Stimulated activated CD4-positive, alpha-beta T cell treated with anti-CD3 and anti-CD28 coated beads, Interleukin-1b, Interleukin-23, amount 100 ng/mL, for 4 hours (primary cell): ENCODE measurements at places on chromosomes 5 and 9.

DNA sequence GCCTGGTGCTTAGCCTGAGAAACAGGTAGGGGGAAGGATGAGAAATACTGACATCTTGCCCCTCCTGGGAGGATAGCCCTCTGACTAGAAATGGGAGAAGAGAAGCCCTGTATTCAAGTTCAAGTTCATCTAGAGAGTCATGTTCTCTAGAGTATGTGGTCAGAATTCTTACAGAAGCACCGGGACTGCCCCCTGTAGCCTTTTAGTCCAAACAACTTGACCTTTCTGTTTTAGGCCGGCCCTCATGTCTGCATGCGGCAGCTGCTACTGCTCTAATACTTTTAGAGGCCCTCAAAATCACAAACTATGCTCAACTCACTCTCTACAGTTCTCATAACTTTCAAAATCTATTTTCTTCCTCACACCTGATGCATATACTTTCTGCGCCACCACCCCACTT lies 47.7 kb downstream of the PHAX start:
- DNase-seq, result no peak

GRCh38 chr9:91858213-91859030 lies 91.6 kb downstream of the ROR2 start:
- no peak for DNase-seq

- no peak for DNase-seq
These were observed 16.7 kb upstream of the AKNA start for GRCh38 chr9:114404531-114404930.

- DNase-seq, result no peak
These were observed 143.1 kb downstream of the SH3GL2 start for GRCh38 chr9:17721954-17722353.

GRCh38 chr5:108420158-108420557 lies 38.3 kb upstream of the FBXL17 start:
- DNase-seq, result no peak

GRCh38 chr9:130467316-130467715 lies 22.6 kb downstream of the ASS1 start:
- no peak for DNase-seq

- DNase-seq, result no peak
These were observed 250.2 kb downstream of the PDZD2 start for GRCh38 chr5:31889001-31889561.

- no peak for DNase-seq
These were observed 192.7 kb downstream of the GOLPH3 start for GRCh38 chr5:31981361-31981945.

- no peak for DNase-seq
These were observed 266.6 kb downstream of the PIK3R1 start for GRCh38 chr5:68482199-68482598.

DNA sequence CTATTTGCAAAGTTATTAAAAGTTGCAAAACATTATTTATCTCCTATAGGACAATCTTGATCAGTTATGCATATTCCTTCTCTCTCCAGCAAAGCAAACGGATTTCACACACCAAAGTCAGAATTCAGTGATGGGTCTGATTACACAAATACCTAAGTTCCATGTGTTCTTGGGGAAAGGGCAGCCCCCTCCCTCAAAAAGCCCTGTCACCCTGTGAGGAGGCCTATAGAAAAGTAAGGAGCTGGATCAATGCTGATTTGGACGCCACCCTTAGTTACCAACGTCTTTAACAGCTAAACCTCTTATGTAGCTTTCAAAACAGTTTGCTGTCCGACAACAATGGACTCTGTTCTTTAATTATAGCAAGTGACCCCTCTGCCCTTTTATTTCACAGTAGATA lies 6.4 kb downstream of the ZNF608 start:
- DNase-seq, result no peak

DNA sequence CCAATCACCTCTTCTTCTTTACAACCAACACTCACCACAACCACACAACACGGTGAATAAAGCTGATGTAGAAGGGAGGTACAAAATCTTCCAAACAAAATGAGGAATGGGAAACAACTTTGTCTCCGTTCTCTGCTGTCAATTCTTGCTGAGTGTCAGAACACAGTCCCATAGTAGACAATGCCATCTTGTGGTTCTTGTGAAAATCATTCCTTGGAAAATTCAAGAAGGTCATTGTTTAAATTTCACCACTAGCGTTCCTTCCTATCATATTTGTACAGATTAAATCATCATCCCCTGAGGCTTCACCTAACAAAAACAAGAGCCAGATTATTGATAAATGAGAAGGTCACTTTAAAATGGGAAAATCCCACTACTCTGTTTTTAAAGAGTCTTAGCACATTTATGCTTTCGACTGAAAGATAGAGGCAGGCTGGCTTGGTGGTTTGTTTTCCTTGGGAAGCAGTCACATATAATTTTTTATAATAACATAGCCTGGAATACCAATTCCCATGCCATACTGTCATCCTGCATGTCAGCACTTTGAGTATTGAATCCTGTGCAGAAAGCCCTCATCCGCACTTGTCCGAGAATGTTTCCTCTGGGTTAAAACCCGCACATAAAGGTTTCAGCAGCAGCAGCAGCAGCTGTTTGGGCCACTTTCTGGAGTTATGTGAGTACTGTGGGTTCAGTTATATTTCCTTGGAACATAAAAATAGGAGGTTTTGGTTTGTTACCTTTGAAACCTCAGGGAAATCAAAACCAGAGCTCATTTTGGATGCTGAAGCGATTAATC lies 395.0 kb upstream of the SMARCA2 start:
- DNase-seq, result no peak

- DNase-seq, result no peak
These were observed 33.9 kb downstream of the SLC24A2 start for GRCh38 chr9:19754921-19755320.

GRCh38 chr5:77390795-77391194 lies 101.3 kb downstream of the WDR41 start:
- no peak for DNase-seq

- DNase-seq, result no peak
These were observed 46.2 kb downstream of the TSPAN17 start for GRCh38 chr5:176693477-176693851.

GRCh38 chr5:2282034-2282690 lies 399.4 kb upstream of the IRX4 start:
- no peak for DNase-seq

- DNase-seq, result no peak
These were observed 18.1 kb downstream of the OCLN start for GRCh38 chr5:69510694-69511093.

- DNase-seq, result no peak
These were observed 39.0 kb downstream of the GDA start for GRCh38 chr9:72188232-72188631.

- no peak for DNase-seq
These were observed 39.3 kb upstream of the CHD1 start for GRCh38 chr5:98968056-98968564.

- no peak for DNase-seq
These were observed 3.7 kb downstream of the RECK start for GRCh38 chr9:36040271-36040925.

DNA sequence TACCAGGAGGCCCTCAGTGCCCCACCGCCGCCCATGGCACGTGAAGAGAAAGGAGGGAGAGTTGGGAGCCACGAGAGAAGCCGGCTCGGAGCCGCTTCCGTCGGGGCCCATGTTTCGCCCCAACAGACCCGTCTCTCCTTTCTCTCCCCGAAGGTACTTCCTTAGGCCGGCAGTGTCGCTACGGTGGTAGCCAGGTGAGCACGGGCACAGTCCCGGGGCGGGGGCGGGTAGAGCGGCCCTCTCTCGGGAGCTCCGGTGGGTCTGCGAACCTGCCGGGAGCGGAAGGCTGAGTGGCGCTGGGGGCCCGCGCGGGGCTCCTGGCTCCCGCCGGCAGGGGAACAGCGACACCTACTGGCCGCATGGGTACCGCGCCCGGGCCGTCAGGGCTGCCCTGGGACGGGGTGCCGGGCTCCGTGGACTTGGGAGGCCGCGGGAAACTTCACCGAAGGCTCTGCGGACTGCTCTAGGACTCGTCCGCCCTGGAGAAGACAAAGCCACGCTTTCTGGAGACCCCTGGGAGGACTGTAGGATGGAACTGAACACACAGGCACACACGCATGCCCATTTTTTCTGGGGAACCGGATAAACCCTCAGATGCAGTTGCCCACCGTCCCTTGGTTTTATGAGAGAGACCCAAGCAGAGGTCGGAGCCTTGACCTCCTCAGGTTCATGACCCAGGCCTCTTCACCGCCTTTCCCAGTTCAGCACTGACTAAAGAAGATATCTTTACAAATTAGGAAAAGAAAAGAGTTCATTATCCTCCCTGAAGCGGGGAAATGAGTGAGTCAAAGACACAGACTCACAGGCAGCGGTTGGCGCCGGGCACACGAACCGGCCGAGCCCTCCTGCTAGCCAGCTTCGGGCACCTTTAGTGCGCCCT lies 202.5 kb downstream of the MEF2C start:
- peak; percentile 74 for DNase-seq

GRCh38 chr9:22079873-22080341 lies 70.8 kb upstream of the CDKN2B start:
- peak; percentile 6 for DNase-seq

- no peak for DNase-seq
These were observed 136.5 kb downstream of the MRPL36 start for GRCh38 chr5:1663186-1663585.

DNA sequence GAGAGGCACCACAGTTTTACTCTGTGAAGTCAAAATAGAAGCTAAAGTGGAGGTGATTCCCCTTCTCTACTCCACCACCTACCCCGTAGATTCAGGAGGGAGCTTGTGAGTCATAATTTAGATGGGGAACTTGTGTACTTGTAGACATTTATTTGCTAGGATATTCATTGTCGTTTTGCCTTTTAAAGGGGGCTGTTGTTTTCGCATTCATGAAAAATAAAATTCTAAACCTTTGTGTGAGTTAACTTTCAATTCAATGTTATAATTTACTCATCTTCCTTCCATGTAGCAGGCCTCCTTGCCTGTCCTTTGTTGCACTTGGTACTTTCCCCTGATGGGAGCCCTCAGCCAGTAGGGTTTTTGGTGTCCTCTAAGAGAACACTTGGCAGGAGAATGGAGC lies 22.0 kb downstream of the SECISBP2 start:
- DNase-seq, result no peak

DNA sequence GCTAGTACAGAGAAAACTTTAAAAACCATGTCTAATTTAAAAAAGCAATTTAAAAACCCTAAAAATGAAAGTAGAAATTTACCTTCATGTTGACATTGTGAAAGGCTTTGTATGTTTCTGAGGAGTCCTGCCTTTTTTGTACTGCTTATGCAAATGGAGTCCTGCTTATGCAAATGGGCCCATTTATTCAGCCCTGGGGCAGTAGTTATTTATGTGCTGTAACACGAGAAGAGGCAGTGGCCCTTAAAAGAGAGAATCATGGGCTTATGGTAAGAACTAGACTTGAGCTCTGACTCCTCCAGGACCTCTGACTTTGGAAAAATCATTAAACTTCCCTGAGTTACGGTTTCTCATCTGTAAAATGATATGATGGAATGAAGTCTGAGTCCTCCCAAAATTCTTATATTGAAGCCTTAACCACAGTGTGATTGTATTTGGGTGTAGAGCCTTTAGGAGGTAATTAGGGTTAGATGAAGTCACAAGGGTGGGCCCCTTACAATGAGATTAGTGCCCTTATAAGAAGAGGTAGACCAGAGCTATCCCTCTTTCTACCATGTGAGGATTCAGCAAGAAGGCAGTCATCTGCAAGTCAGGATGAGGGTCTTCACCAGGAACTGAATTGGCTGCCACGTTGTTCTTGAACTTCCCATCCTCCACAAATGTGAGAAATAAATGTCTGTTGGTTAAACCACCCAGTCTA lies 447.8 kb upstream of the CD180 start:
- DNase-seq, result no peak

- DNase-seq, result no peak
These were observed 4.6 kb downstream of the IER5L start for GRCh38 chr9:129173296-129174101.

DNA sequence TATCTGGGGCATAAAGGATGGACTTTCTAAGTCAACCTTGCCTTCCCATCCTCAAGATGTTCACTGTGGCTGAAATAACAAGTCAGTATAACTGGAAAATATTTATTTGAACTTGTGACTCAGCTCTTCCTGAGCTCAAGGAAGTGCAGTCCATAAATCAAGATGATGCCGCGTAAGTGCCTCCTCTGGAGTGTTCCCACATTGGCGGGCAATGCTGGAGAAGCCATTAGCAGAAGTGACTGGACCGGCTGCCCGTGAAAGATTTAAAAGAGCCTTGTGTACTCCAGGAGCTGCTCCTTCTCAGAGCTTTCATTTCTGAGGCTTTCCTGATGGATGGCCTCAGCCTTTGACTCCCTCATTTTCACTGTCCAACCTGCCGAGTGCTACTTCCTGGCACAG lies 17.4 kb downstream of the TMOD1 start:
- DNase-seq, result no peak

- DNase-seq, result no peak
These were observed 197.9 kb downstream of the CACNA1B start for GRCh38 chr9:138075496-138075895.

- no peak for DNase-seq
These were observed 559.0 kb upstream of the MEF2C start for GRCh38 chr5:89441965-89442364.

- DNase-seq, result no peak
These were observed 138.2 kb downstream of the GAS1 start for GRCh38 chr9:86809151-86809550.

DNA sequence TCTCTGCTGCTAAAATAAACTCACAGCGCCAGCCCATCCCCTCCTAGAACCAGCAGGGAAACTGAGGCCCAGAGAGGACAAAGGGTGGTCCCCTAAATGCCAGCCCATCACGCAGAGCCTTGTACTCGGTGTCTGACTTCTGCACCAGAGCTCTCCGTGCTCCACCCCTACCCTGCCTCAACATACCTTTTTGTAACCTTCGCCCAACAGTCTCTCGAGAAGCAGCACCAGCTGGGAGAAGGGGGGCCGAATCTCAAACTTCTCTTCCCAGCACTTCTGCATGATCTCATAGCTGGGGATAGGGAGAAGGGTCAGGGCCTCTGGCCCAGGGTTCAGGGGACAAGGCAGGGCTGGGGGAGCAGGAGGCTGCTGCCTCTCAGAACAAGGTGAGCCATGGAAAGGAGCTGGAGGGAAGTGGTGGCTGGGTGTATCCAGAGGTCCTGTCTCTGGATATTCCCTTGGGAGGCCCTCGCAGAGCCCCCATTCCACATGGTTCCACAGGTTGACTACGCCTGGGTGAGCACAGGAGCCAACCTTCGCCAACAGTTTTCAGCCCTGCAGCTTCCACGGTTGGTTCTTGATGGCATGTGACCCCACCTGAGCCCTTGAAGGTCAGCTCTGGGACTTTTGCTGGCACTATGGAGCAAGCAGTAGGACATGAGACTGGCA lies 32.3 kb upstream of the CSF1R start:
- no peak for DNase-seq

GRCh38 chr9:16628413-16628812 lies 242.1 kb downstream of the BNC2 start:
- DNase-seq, result no peak

GRCh38 chr9:125240649-125240999 lies 519 bp downstream of the HSPA5 start:
- DNase-seq, result peak; percentile 35

DNA sequence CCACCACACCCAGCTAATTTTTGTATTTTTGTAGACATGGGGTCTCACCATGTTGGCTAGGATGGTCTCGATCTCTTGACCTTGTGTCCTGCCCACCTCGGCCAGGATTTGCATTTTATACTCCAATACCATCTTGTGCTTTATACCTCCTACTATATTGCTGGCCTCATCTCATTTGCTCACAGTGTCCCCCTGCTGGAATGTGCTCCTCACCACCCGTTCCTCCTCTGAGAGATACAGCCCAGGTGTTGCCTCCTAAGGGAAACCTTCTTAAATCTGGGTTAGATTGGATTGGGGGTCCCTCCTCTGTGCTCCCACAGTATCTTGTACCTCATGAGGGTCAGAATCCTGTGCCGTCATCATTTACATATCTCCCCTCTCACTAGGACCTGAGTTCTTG lies 131.7 kb downstream of the PAPPA start:
- DNase-seq, result no peak

- no peak for DNase-seq
These were observed 65.4 kb downstream of the TSPAN17 start for GRCh38 chr5:176712546-176713304.
